Left ventricle myocardium superior (tissue), 1 donor: ENCODE measurements at places on chromosomes 13 and 19.

- DNase-seq, result no peak
Measured at GRCh38 chr13:29452773-29453616, 142.5 kb downstream of the SLC7A1 start.

DNA sequence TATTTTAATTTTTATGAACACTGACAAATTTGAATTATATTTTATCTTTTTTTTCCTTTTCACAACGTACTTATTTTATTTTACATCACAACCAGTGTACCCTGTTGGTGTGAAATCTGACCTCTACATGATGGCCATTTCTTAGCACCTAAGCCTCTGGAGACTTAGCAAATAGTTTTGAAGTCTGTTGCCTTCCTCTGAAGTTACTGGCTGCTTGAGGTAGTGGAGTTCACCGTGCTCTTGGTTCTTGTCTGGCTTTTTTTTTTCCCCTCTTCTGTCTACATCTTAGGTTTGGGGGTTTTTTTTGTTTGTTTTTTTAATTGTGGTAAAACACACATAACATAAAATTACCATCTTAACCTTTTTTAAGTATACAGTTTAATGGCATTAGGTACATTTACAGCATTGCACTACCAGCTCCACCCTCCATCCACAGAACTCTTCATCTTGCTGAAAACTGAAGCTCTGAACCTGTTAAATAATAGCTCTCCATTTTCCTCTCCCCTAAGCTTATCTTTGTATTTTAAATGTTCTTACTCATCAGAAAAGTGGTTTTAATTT lies 94.1 kb upstream of the MLNR start:
- no peak for DNase-seq

GRCh38 chr19:33727331-33727998 lies 69.2 kb upstream of the KCTD15 start:
- DNase-seq, result no peak

DNA sequence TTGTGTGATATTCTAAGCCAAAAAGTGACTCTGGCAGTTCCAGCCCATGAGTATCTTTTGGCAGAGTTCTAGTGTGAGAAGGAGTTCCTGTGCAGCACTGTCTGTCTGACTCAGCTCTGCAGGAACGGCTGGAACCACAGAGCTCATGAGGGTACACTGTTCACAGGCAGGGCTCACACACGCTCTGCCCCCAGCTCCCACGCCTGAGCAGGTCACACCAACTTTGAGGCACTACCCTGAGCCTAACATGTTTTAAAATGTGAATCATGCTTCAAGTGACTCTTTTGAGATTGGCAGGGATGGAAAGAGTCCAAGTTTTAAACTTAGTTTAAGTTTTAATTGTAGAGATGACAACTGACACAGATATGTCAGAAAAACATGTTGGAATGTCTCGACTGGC lies 1203.3 kb downstream of the UQCRFS1 start:
- DNase-seq, result no peak

DNA sequence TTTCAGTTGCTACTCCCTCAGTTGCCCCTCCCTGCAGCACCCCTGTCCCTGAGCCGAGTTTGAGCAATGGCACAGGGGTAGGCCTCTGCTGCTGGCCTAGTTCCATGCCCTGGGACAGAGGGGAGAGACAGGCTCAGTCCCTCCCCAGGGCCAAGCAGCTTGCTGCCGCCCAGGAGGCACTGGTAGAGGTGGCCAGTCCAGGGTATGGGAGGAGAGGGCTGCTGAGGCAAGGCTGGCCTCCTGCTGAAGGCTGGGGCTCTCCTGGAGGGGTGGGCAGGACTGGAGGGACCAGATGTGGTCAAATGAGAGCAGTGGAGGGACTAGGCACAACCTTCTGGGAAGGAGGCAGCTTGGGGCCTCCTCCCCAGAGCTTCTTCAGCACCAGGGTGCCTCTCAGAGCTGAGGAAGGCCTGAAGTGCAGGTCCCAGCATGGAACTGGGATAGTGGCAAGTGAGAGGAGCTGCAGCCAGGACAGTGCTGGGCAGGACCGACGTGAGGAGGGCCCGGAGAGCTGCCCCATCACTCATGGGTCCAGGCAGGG lies 29.8 kb upstream of the VSTM2B start:
- DNase-seq, result no peak

DNA sequence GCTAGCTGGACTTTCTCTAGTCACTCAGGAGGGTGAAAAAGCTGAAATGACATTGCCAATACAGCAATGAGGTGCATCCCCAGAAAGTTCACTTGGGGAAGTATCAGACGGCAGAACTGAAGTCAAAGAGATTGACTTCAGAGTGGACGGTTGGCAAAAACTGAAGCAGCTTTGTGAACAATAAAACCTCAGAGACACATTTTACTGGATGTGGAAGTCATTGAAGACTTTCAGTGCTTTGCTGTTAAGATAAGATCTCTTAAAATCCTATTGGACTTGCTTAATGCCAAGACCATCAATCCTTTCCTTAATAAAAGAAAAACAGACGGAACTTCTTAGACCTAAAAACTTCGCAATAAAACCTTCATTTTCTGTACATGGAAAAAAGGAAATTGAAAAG lies 103.7 kb downstream of the ABCC4 start:
- no peak for DNase-seq

DNA sequence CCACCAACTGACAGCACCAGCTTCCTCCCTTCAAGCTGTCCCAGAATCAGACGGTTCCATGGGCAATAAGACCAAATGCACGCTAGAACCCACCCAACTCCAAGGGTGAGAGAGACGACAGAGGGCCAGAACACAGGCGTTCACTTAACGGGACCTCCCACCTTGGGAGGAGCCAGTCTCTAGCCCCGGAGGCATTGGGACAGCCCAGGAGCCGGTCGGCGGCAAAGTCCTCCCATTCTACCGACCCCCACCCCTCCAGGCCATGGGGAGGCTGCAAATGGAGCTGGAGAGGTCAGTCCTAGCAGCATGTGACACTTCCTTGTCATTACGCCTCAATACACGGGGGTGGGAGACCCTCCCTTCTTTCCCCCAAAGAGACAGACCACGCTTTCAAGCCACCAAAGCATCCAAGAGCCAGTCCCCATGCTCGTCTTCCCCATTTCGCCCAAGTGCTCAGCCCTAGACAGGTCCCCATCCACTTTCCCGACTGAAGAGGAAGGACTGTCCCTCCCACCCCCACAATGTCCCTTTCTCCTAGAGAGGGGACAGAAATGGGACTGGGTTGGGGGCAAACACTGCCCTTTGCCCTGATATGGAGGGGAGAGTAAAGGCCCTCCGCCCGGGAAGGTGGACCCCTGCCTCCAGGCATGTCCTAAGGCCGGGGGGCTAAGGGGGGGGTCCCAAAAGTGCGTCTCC lies 964 bp downstream of the KHSRP start:
- DNase-seq, result no peak

GRCh38 chr13:34637138-34637537 lies 304.9 kb upstream of the NBEA start:
- no peak for DNase-seq

GRCh38 chr13:99431927-99432608 lies 69.2 kb upstream of the TM9SF2 start:
- DNase-seq, result no peak

- no peak for DNase-seq
Measured at GRCh38 chr13:53151336-53152056, 122.9 kb downstream of the OLFM4 start.

GRCh38 chr19:40174092-40174491 lies 17.1 kb upstream of the MAP3K10 start:
- DNase-seq, result no peak

- DNase-seq, result no peak
Measured at GRCh38 chr13:25771202-25771601, 280.6 kb downstream of the SHISA2 start.

- no peak for DNase-seq
Measured at GRCh38 chr19:391207-391557, 17.8 kb downstream of the C2CD4C start.

DNA sequence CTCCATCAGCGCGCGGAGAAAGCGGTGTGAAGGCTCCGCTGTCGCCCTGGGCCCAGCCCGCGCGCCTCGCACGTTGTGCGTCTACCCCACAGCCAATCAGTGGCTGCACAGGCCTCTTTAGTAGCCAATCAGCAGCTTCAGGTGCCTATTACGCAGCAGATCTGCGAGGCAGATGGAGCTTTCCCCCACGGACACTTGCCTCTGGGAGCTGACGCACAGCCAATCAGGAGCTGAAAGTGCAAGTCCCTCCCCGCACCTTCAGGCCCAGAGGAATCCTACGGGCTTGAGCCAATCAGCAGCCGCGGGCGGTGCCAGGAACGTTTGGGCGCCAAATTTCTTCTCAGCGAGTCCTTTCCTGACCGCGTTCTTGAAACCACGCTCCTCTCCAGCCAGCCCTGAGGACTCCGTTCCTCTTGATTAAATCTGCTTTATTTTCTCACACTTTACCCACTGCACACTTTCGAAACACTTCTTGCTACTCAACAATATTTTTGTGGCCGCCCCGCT lies 39.9 kb downstream of the SIGLEC7 start:
- DNase-seq, result no peak

- DNase-seq, result no peak
Measured at GRCh38 chr13:69264362-69265334, 843.0 kb upstream of the ATXN8OS start.

DNA sequence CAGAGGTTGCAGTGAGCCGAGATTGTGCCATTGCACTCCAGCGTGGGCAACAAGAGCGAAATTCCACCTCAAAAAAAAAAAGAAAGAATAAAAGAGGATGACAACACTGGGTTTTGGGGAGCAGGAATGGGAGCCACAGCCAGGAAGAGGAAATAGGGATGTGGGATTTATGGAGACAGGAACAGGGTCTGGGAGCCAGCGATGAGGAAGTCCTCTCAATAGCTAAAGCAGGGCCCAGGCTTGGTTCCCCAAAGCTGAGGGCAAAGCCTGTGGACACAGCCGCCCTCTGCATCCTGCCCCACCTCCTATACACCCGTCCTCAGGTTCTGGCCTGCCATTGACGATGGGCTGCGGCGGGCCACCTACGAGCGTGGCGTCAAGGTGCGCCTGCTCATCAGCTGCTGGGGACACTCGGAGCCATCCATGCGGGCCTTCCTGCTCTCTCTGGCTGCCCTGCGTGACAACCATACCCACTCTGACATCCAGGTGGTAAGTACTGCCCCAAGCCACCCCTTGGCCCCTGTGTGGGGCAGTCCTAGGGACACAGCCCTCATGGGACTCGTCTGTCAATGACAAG lies 13.6 kb downstream of the HIPK4 start:
- DNase-seq, result no peak
